ENCODE measurements at places on chromosomes 3 and 15.
A peak's percentile ranks its signal among the peaks of the same experiment; 100 is the strongest.

- no peak for DNase-seq
These were observed 29.8 kb downstream of the ERICH6 start for GRCh38 chr3:150673966-150674365.

DNA sequence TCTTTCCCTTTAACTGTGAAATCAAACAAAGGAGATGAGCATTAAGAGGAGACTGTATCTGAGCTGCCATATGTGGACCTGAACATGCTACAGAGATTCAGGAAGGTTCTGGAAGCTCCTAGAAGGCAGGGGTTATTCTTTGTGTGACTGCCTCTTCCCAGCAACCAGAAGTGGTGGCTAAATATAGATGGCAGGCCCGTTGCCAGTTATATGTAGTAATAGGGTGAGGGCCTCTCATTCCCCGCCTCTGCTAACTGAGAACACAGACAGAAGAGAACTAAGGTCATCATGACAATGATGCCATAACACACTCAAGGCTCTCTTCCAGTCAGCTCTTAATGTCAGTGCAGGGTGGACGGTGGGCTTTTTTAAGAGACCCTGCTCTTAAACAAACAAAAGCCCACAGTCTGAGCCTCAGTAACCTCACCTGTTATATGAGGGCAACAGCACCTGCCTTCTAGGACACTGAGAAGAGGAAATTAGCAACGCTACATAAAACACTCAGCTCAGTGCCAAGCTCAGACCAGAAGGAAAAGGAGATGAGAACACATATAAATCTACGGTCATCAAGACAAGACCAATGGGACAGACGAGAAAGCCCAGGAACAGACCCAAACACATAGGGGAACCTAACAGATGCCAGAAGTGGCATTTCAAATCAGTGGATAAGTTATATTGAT, 22.3 kb downstream of the CFAP92 start:
- no peak for DNase-seq

- peak; percentile 22 for DNase-seq
These were observed 60.6 kb upstream of the PLCL2 start for GRCh38 chr3:16824081-16824696.

DNA sequence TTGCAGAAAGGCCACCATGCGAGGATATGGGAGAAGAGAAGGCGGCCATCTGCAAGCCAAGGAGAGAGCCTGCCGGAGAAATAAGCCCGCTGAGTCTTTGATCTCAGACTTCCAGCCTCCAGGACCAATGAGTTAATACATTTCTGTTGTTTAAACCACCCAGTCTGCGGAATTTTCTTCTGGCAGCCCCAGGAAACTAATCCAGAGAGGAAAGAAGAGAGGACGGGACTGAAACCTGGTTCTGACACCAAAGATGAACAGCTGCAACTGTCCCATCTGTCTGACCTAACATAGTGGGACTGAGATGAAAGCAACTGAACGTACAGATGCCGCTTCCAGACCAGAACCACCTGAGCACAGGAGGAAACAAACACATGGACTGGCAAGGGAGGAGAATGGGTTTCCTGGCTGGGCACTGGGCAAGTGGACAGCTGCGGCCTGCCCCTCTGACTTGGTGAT, 32.3 kb downstream of the VGLL4 start:
- DNase-seq = no peak

DNA sequence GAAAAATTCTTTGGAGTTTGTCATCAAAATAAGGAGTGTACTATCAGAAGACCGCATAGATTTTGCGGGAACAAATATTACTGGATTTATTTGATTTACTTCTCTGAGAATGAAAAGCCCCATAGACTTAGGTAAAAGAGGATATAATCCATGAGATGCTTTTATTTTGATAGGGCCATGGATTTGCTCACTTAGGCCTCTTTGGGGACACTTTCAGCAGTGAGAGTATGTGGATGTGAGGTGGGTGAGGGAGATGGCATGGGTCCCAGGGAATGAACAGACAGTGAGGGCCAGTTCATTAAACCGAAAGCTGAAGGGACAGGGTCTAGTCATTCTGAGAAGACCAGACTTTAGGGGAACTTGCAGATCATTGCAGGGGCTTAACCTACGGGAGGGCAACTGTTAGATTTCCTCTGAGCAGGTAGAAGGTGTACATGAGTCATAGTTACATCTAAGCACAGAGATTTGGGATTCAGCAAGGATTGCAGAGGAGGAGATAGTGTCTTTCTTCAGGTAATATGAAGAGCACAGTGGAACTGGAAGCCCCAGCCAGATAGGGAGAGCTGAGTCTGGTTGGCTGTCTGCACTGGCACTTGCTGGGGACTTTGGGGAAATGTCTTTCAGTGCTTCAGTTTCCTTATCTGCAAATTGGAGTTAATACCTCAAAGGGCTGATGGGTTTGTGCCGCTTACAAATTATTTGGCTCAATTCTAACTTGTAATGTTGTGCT, 30.8 kb downstream of the SH3GL3 start:
- no peak for DNase-seq

DNA sequence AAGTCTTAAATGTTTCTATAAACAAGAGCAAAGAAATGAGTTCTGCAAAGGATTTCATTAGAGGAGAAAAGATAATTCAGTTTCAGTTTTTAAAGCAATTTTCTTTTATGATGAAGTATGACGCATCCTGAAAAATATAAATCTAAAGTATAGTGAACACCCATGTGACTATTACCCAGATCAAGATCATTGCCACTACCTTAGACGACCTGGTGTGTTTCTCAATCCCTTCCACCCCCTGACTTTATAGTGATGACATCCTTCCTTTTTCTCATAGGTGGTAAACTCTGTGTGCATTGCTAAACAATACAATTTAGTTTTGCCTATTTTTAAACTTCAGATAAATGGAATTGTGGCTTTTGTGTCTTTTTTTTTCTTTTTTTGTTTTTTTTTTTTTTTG, 8.4 kb downstream of the STT3B start:
- peak; percentile 43 for DNase-seq

GRCh38 chr3:98657457-98657856, 64.0 kb upstream of the CPOX start:
- DNase-seq = peak; percentile 57

GRCh38 chr15:101025501-101025885, 106.3 kb downstream of the LRRK1 start:
- DNase-seq = no peak

GRCh38 chr3:195405651-195406050, 37.2 kb downstream of the ACAP2 start:
- DNase-seq = no peak
